ENCODE measurements at places on chromosomes 5 and 9.

GRCh38 chr9:34575862-34576596, 13.5 kb downstream of the CNTFR start:
- DNase-seq = no peak

- no peak for DNase-seq
Measured at GRCh38 chr5:55629815-55630214, 82.3 kb downstream of the SLC38A9 start.

DNA sequence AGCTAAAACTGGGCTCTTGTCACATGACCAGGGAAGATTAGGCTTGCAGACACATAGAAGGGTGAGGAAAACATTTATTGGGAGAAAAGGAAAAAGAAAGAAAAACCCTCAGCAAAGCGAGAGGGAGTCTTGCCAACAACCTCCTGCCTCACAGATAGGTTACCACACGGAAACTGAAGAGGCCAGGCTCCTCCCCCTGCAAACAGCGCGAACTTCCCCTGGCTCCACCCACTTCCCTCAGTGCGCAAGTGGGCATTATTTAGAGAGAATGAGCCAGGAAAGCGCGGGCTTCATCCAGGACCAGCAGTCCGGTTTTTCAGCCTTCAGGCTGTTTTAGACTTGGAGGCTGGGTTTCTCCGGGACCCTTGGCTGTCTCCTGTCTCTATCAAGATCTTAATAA, 70.3 kb downstream of the STK32A start:
- no peak for DNase-seq

GRCh38 chr9:37404590-37404989, 17.9 kb upstream of the GRHPR start:
- DNase-seq = no peak

DNA sequence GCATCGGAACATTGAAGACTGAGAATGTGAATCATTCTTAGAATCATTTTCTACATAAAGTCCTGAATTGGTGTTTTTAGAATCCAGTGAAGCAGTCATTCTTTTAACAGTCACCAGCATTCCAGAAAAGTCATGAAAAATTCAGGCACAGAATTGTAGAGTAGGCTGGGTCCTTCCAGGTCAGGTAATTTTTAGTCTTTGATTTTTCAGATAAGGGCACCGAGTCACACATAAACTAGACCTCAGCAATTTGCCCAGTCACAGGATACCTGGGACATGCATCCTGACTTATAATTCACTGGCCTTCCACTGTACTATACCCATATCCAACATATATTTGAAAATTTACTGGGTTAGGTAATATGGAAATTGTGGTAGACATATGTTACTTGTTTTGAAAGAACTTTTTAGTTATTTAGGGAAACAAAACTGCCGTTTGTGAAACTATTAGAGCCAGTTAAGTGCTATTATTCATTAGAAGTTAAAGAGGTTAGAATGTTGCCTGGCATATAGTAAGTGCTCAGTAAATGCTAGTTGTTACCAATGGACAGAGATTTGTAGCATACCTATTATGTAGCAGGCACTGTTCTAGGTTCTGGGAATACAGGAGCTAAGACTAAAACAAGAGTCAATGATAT, 10.9 kb downstream of the MAN2A1 start:
- no peak for DNase-seq

DNA sequence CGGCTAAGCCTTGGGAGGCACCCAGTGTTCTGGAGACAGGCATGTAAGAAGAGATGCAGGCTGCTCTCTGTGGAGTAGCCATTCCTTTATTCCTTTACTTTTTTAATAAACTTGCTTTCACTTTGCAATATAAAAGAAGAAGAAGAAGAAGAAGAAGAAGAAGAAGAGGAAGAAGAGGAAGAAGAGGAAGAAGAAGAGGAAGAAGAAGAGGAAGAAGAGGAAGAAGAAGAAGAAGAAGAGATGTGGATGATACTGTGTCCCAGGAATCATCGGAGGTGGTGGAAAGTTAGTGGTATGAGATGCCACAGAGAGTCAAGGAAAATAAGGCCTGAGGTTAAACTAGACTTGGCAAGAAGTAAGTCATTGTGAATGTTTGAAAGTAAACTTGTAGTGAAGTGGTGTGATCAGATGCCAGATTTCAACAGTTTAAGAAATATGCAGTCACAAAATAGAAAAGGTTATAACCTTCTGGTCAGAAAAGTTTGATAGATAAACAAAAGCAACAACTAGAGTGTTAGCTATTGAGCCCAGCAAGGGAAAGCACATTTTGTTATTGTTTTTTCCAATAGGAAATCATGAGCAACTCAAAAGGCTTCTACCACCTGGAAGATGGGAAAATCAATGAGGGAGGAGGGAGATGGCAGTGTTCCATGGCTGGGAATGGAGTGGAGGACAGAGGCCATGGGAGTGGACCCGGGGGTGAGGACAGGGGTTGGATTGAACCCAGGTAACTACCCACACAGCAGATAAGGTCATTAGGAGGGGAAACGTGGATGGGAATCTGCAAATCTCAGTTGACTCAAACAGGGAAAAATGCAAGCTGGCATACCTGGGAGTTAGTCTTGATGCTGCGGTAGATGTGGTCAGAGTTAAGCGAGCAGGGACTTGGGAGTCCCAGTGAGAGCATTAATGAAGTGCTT, 16.8 kb downstream of the AOPEP start:
- no peak for DNase-seq

GRCh38 chr9:89891591-89892304, 286.9 kb downstream of the GADD45G start:
- no peak for DNase-seq

DNA sequence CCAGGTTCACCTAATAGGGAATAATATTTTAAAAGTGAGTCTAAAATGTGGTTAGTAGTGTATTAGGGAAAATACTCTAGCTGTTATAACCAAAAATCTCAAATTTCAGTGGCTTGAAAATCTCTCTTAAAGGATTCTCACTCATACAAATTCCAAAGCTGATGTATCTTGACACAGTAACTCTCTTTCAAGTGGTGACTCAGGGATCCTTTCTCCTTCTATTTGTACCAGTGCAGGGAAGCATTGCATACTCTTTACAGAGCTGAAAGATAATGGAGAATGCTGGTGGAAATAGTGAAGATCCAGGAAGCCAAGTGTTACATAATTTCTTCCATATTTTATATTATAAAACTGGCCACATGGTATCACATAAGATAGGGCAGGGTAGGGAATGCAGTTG, 560.2 kb upstream of the CDH9 start:
- DNase-seq = no peak

GRCh38 chr9:124309667-124310084, 51.9 kb downstream of the NEK6 start:
- DNase-seq = no peak

GRCh38 chr9:111943200-111943599, 46.6 kb downstream of the UGCG start:
- DNase-seq = no peak

DNA sequence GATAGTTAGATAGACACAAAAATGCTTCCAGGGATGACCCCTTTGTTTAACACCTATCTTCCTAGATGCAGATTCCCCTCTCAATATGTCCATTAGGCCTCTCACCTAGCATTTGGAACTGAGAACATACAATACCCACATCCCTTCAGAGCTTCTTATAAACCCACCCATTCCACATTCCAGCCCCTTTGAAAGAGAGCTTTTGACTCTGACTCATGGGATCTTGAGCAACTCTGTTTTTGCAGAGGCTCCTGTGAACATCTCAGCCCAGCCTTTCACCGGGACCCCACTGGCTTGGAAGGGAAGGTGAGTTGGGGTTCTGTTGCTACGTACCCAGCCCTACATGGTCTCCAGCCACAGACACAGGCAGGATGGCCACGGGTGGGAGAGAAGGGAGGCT, 195.5 kb downstream of the FRMD3 start:
- DNase-seq = no peak

- no peak for DNase-seq
Measured at GRCh38 chr9:134267881-134268724, 58.2 kb upstream of the RXRA start.

DNA sequence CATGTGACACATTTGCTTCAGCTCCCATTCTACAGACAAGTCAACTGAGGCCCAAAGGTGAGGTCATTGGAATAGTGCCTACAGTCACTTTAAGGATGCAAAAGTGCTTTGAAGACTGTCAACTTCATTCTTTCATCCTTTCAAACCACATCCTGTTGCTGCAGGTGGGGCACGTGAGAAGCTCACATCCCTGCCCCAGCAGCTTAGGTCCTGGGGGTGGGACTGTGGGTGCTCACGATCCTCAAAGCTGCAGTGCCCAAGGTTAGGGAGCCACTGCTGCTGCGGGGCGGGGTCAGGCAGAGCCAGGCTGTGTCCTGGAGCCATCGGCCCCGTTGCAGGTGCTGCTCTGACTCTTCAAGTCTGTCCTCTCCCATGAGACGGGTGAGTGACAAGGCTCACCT, 57.9 kb upstream of the IER5L start:
- peak; percentile 62 for DNase-seq

DNA sequence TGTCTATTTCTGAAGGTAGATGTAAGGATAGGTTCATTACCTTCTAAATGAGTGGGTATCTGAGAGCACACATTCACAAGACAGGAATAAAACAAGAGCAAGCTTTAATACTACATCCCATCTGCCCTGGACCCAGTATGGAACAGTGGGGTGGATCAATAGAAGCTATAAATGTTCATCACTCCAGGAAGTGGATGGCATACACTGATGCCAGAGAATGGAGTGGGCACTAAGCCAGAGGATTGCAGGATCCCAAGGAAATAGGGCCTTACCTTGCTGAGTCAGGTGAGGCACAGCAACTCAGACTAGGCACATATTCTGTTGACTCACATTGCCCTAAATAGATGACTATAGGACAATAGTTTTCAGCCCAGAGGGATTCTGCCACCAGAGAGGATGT, 21.3 kb upstream of the COX7C start:
- no peak for DNase-seq

DNA sequence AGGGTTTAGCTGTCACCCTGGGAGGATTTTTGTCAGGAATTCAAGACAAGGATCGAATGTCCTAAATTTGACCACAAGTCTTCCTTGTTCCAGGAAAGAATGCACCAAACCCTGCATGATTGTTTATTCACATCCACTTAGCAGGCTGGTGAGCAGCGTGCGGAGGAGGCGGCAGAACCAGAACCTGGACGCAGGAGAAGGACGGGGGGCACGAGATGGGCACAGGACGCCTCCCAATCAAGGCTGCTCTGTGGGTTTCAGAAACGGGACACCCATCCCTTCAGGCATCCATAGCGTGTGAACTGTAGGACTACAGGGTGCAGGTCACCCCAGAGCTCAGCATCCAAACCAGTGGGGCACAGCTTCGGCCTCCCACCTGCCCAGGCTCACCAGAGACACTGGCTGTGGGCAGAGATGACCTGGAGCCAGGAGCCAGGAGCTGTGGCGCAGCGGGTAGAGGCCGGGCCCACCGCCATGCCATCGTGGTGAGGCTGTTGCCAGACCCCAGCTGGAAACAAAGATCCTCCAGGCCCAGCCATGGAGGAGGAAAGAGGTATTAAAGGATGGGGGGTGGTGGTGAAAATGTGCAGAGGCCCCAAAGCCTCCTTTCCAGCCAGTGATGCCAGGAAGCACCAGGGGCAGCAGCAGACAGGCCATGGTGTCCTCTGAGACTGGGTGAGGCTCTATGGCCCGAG, 32.3 kb upstream of the ADAMTS2 start:
- DNase-seq = no peak

GRCh38 chr5:16450163-16450562, 15.4 kb downstream of the ZNF622 start:
- DNase-seq = no peak

DNA sequence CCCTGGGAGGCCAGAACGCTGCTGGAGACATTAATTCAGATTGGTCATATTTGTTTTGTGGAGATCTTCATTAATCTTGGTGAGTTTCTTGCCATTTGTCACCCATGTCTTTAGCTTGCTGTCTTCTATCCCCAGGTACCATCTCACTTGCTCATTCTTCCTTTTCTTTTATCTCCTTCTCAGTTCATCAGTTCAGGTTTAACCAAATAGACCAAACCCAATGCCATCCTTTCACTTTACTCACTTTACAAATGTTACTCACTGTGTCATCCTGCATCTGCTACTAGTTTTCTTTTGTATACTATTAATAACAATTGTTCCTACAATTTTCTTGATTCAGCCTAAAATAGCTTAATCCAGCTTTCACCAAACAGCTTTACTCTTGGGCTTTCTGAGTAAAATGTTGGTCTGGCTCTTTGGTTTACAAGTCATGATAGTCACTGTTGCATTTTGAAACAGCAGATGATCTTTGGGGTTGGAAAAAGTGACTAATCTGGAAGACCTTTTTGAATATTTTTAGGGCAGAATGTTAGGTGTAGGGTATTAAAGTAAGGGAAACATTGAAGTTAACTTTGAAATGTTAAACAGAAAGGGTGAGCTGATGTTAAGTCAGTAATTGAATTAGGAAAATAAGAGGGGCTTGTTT, 246.9 kb downstream of the ZSWIM6 start:
- DNase-seq = no peak

GRCh38 chr5:164296603-164297080, 791.2 kb downstream of the MAT2B start:
- DNase-seq = no peak

DNA sequence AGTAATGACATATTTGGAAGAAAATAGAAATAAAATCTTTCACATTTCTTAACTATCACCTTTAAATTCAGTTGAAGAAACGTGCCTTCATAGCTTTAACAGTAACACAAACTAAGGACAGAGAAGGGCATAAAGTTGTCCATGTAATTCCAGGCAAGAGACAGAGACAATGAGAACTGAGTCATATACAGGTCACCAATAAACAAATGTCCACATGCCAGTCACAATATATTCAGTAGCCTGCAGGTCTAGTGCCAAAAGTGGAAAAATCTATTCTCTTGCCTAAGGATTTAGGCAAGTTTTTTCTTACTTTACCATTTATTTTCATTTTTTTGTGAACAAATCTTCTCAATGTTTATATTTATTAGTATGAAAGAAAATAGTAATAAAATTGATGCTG, 1711.5 kb upstream of the NUDT12 start:
- DNase-seq = no peak

- DNase-seq = no peak
Measured at GRCh38 chr5:102153003-102153759, 142.9 kb downstream of the SLCO4C1 start.

- no peak for DNase-seq
Measured at GRCh38 chr9:25876248-25876647, 198.0 kb upstream of the TUSC1 start.

- no peak for DNase-seq
Measured at GRCh38 chr5:94983861-94984535, 300.9 kb downstream of the MCTP1 start.

DNA sequence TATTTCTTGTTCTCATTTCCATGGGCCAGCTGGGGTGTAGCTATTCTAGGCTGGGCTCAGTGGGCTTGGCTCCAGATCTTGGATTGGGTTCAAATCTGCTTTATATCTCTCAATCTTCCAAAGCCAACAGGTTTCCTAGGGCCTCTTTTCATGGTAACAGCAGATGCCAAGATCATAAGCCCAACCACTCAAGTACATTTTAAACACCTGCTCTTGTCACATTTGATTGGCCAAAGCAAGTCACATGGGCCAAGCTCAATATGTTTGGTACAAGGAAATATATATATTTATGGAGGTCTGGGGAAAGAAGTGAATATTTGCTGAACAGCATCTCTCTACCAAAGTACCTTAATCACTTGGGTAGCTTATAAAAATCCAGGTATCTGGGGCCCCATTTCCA, 49.5 kb downstream of the MRRF start:
- DNase-seq = no peak

GRCh38 chr9:114779352-114779845, 26.4 kb downstream of the TNFSF15 start:
- no peak for DNase-seq
